ENCODE measurements at places on chromosomes 3 and 15. TPM values are rescaled to one million over a fixed set of nuclear protein-coding genes. Genes with fewer than 3 reads are reported as not detected.

PAQR5 gene
- 6.5 TPM for total RNA-seq

DNA sequence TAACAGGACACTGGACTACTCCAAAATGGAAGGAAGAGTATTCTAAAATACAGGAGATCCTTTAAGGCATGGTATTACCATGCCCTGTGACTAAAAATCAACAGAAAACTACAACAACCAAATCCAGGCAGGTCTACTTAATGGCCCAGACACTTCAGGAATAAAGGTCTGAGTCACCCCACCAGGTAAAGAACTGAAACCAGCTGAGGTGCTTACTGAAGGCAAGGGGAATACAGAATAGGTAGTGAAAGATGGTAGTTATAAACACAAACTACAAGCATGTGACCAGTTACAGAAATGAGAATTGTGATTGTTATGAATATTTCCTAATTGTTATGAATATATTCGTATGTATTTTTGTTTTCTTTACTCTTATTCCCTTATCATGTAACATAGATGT is 13.4 kb downstream of the IFT57 start:
- H3K4me1 ChIP-seq = peaks cover 5% of the 10 kb centered on the region
- H3K36me3 ChIP-seq = peaks cover 7% of the 10 kb centered on the region
- H3K27ac ChIP-seq = no peak overlapping the region
- no peaks in the 10 kb centered on the region for H3K27me3 ChIP-seq

GRCh38 chr3:190867071-190867470 is 4.6 kb upstream of the GMNC start:
- no peak for DNase-seq
- no peak overlapping the region for H3K27ac ChIP-seq
- H3K4me3 ChIP-seq = no peak overlapping the region
- H3K4me1 ChIP-seq = no peaks in the 10 kb centered on the region
- no peaks in the 10 kb centered on the region for H3K36me3 ChIP-seq

- DNase-seq = peak; percentile 62
- peak overlapping the region; percentile 12 for H3K27ac ChIP-seq
- H3K4me1 ChIP-seq = peaks cover 18% of the 10 kb centered on the region
- H3K36me3 ChIP-seq = no peaks in the 10 kb centered on the region
- H3K27me3 ChIP-seq = no peaks in the 10 kb centered on the region
- H3K4me3 ChIP-seq = peak overlapping the region; percentile 64
Measured at GRCh38 chr3:97821287-97821773, 481 bp upstream of the CRYBG3 start.

- H3K27me3 ChIP-seq = peaks cover 18% of the 10 kb centered on the region
- no peak for DNase-seq
- no peaks in the 10 kb centered on the region for H3K36me3 ChIP-seq
- peaks cover 16% of the 10 kb centered on the region for H3K4me1 ChIP-seq
Measured at GRCh38 chr3:32813180-32813579, 4.6 kb upstream of the TRIM71 start.

- H3K4me1 ChIP-seq = peaks cover 29% of the 10 kb centered on the region
- DNase-seq = no peak
- H3K27me3 ChIP-seq = no peaks in the 10 kb centered on the region
- H3K27ac ChIP-seq = no peak overlapping the region
- no peaks in the 10 kb centered on the region for H3K36me3 ChIP-seq
- H3K4me3 ChIP-seq = no peak overlapping the region
Measured at GRCh38 chr3:67034371-67034770, 36.3 kb downstream of the KBTBD8 start.

GRCh38 chr3:12143949-12144504 is 14.7 kb downstream of the TIMP4 start:
- H3K36me3 ChIP-seq = no peaks in the 10 kb centered on the region
- no peak overlapping the region for H3K4me3 ChIP-seq
- H3K4me1 ChIP-seq = no peaks in the 10 kb centered on the region

- no peak for DNase-seq
- H3K27ac ChIP-seq = no peak overlapping the region
- H3K27me3 ChIP-seq = no peaks in the 10 kb centered on the region
- no peaks in the 10 kb centered on the region for H3K36me3 ChIP-seq
- H3K4me1 ChIP-seq = peaks cover 15% of the 10 kb centered on the region
Measured at GRCh38 chr3:123341871-123342630, 106.8 kb downstream of the ADCY5 start.

DNA sequence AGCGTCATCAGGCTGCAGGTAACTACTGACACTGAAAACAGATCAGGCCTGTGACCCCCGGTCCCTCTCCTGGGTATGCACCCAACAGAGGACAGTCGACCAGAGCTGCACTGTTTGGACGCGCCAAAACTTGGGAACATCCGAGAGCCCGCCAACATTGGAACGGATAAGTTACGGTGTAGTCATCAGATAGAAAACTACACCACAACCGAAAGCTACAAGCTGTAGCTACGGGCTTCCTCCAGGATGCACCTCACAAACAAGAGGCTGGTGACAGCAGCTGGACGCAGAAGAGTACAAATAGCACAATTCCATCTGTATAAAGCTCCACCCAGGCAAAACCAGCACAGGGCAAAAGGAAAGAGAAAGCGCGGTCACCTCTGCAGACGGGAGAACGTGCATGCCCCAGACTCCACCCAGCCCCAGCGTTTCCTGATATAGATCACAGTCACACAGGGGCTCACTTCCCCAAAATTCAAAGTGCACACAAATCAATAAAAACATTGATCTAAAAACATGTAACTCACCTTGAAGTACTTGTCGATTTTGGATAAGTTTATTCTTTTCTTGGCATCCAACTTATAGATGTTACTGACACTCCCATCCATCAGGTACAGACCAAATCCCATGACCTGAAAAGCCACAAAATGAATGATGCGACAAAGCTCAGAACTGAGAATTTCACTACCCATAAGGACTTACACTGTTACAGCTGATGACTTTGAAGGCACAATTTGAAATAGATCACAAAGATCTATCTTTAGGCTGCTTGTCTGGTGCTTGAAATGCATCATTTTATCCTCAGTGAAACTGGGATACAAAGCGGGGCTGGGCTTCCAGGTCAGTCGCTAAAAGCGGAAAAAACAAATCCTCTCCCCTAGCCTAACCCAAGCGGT is 43.3 kb downstream of the CYFIP1 start:
- no peak for DNase-seq
- no peak overlapping the region for H3K27ac ChIP-seq
- H3K4me3 ChIP-seq = no peak overlapping the region
- H3K27me3 ChIP-seq = no peaks in the 10 kb centered on the region
- peaks cover 19% of the 10 kb centered on the region for H3K36me3 ChIP-seq
- peaks cover 39% of the 10 kb centered on the region for H3K4me1 ChIP-seq

Data from body of pancreas (tissue), 4 donors.